ENCODE measurements at places on chromosomes 12 and 14.

GRCh38 chr14:65731933-65732506 is 319.5 kb downstream of the FUT8 start:
- no peak for DNase-seq
- no peak overlapping the region for H3K4me3 ChIP-seq
- H3K36me3 ChIP-seq = no peaks in the 10 kb centered on the region
- H3K27ac ChIP-seq = no peak overlapping the region
- H3K4me1 ChIP-seq = no peaks in the 10 kb centered on the region

DNA sequence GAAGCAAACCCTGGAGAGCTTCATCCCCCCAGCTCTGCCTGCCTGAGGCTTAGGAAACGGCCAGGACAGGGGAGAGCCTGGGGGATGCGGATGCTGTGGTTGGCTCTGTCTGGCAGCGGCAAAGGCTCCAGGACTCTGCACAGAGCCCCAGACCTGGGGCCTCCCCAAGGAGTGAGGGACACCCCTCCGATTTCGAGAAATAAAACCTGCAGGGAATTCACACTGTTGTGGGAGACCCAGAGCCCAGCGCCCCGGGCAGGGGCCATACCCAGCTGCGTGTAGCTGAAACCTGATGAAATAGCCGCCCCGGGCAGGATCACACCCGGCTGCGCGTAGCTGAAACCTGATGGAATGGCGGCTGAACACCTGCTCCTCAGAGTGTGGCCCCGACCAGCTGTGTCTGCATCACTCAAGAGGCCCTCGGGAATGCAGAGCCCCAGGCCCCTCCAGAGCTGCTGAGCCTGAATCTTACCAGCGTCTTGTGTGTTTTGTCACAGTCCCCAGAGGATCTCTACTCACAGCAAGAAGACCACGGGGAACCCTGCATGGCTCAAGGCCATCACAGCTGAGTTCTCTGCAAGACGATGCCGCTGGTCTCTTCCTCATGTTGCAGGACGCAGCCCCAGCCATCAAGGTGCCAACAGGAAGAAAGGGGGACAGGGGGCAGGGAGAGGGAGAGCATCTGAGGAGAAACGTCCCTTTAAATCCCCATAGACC is 46.5 kb upstream of the GALNT9 start:
- no peaks in the 10 kb centered on the region for H3K27me3 ChIP-seq
- no peaks in the 10 kb centered on the region for H3K4me1 ChIP-seq
- H3K36me3 ChIP-seq = no peaks in the 10 kb centered on the region
- H3K4me3 ChIP-seq = no peak overlapping the region

- H3K27me3 ChIP-seq = no peaks in the 10 kb centered on the region
- DNase-seq = no peak
- peaks cover 32% of the 10 kb centered on the region for H3K36me3 ChIP-seq
- H3K27ac ChIP-seq = no peak overlapping the region
- H3K4me1 ChIP-seq = no peaks in the 10 kb centered on the region
Observed at GRCh38 chr12:1108276-1108675, 117.3 kb downstream of the ERC1 start.

GRCh38 chr12:84421103-84421502 is 491.5 kb downstream of the SLC6A15 start:
- no peaks in the 10 kb centered on the region for H3K27me3 ChIP-seq
- H3K36me3 ChIP-seq = no peaks in the 10 kb centered on the region
- no peak for DNase-seq
- H3K4me1 ChIP-seq = no peaks in the 10 kb centered on the region
- H3K4me3 ChIP-seq = no peak overlapping the region

DNA sequence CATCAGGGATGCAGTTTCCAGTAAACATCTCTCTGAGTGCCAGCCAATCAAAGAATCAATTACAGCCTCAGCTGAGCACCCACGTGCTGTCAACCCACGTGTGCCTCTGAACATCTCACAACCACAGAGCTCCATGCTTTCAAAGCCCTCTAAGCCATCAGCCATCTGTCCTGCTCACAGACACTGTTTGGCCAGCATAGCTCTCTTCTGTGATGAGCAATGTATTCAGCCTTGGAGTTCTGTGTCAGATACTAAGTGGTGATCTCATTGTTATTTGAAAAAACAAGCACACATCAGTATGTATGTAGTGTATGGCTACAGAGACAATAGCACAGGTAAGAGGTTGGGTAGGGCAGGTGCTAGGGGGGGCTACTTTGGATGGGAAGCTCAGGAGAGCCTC is 94.3 kb downstream of the RGS6 start:
- H3K27me3 ChIP-seq = no peaks in the 10 kb centered on the region
- no peak overlapping the region for H3K27ac ChIP-seq
- no peaks in the 10 kb centered on the region for H3K4me1 ChIP-seq
- no peaks in the 10 kb centered on the region for H3K36me3 ChIP-seq
